ENCODE measurements at places on chromosomes 1 and 21.

DNA sequence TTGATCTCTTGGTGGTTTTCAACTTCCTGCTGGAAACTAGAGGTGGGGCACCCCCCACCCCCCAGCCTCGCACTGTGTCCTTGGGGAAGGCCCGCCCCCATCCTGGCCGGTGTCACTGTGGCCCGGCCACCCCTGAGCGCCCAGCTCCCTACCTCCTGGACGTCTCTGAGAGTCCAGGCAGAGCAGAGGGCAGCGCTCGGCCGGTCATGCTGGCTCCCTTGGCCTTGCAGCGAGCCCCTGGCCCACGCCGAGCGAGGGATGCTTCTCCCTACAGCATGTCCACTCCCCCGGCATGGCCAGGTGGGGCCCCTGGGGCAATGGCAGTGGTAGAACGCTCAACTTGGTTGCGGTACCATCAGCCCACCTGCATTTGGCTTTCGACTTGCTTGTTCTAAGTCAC is 28.7 kb upstream of the TRAPPC10 start:
- DNase-seq = no peak

- DNase-seq = peak; percentile 60
Measured at GRCh38 chr21:33196941-33197374, 32.8 kb upstream of the IFNAR2 start.

- DNase-seq = peak; percentile 89
Measured at GRCh38 chr1:65254320-65255034, 54.9 kb upstream of the DNAJC6 start.

- no peak for DNase-seq
Measured at GRCh38 chr1:16116002-16116401, 39.9 kb downstream of the EPHA2 start.

DNA sequence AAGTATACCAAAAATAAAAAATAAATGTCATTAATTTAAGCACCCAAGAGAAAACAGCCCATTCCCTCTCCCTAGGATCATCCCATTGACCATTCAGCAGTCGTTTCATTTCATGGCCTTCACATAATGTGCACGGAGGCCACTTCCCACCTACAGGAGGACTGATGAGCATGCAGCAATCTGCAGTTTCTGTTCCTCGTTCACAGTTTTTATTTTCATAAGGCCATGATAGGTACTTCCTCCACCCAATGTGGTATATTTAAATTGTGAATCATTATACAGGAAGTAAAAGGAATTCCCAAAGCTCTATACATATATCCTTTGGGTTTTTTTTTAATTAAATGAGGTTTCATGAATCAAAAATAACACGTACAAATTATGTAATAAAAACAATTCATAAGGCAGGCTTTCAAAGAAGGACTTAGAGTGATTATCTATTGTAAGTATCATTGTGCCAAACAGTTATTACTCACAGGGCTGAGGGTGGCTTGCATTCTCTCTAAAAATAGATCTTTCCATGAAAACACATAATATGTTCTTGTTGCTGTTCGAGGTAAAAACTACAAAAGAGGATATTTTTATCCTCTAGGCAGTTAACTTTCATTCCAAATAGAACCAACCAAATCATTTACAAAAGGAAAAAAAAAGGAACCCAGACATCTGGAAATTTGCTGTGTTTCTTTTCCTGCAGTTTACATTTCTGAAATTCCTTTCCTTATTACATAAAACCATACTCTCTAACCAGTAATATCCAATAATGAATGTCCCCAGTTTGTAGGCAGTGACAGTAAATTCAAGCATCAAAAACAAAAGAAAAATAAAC is 27.5 kb upstream of the SLC44A3 start:
- DNase-seq = no peak

DNA sequence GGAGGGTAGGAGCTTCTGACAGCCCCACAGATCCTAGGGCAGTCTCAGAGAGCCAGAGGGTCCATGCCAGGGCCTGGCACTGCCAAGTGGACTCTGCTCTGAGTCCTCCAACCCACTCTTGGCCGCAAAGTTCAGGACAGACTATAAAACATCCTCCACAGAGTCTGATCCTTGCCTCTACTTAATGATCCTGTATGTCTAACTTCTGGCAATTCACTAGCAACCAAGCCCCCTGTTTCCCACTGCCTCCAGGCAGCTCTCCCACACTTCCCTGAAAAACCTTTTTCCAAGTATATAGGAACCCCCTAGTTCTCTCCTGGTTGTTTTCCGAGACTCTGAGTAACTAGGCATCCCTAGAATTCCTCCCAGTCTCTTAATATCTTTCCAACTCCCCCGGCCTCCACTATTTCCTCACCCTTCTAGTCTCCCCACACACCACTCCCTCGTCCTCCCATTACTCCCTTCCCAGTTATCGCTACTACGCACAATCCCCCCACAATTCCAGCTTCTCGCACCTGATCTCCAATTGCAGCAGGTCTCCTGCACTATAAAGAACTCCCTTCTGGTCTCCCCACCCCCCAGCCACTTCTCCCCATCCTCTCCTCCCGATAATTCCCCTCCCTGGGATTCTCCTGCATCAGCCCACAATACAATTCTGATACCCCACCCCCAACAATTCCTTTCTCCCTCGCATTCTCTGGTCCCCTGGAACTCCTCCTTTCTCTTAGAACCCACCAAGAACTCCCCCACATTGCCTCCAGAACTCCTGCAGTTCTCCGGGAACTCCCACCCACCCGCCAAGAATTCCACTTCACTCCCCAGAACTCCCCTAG is 574 bp downstream of the IGSF9 start:
- no peak for DNase-seq
